ENCODE measurements at places on chromosomes 2 and 18.

DNA sequence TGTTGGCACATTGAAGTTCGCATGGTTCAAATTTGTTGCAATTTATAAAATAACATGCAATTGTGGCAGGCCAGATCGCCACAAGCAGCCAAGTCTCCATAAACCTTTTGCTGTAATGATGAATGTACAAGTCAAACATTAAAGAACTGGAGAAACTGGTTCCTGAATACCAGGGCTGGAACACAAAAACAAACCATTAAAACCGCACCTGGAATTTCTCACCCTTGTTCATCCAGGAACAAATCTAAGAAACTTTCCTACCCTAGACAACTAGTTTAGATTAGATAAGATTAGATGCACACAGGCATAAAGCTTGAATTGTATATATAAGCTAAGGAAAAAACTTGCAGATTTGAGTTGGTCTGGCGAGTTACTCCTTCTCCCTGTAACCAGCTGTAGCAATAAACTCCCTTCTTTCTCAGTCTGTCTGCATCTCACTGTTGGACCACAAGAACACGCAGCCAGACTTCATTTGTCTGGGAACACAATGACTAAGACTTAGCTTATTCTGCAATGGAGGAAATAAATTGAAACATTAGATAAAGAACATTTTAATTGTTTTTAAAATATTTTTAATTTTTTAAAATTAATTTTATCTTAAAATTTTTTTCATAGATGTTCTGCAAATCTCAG is 1835.5 kb upstream of the LRRTM1 start:
- no peak for DNase-seq

DNA sequence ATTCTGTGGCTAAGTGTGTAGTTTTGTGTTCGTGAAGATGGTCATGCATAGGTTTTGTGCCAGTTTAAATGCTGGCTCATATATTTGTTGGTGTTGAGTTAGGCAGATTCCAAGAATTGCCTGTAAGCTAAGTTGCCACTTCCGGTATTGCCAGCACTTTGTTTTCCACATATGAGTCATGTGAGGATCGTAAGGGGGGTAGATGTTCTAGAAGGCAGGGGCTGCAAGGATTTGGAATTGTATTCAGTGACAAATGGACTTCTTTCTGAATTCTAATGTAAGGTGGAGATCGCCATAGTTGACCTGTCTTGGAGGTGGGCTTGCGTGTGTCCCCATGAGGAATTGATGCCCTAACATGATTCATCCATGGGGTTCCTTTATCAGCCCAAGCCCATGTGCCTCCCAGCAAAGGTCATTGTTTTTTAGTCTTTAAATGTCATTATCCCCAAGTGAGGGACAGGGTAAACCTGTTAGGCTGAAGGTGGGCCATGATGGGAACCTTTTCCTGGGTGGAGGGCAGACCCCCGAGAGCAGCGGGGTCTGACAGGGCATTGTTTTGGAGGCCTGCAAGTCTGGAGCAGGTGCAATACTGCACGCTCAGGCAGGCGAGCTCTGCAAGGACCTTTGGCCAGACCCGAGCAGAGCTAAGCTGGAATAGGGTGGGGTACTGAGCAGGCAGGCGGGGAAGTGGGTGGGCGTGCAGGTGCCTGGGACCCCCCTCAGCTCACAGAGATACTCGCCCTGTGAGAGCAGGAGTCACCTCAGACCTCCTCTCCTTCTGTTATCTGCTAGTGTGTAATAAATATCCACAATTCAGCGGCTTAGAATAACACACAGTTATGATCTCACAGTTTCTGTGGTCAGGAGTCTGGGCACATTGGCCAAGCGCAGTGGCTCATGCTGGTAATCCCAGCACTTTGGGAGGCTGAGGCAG is 77.4 kb downstream of the LRRFIP1 start:
- DNase-seq = peak; percentile 71

DNA sequence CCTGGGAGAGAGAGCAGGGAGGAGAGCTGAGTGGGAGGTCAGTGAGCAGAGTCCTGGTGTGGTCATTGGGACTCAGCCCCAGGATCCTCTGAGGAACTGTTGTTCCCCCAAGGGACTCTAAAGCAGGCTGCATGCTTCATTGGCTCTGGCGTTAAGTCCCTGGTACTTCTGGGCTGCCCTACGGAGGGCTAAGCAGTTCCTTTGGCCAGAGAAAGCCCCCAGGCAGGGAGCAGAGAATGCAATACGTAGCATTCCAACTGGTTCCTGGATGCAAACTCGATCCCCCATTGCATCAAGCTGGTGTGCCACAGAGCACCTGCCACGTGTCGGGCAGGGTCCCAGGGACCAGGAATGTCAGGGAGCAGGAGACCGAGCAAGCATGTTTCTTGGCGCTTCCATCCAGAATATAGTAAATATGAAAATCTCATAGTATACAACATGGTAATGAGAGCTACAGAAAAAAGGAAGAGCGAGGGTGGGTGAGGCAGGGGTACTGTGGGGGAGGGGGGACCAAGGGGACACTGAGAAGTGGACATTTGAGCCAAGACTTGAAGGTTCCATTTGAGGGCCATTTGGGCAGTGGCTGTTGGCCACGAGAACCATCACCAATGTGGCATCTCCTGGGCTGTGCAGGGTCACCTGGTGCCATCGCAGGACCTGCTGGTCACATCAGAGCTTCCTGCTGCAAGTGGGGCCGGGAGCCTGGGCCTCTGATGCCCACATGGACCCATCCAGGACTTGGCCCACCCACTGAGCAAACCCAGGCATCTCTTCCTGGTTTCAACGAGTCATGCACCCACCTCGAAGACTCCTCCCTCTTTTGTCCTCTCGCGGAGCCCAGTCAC is 160.4 kb downstream of the ASB1 start:
- no peak for DNase-seq

DNA sequence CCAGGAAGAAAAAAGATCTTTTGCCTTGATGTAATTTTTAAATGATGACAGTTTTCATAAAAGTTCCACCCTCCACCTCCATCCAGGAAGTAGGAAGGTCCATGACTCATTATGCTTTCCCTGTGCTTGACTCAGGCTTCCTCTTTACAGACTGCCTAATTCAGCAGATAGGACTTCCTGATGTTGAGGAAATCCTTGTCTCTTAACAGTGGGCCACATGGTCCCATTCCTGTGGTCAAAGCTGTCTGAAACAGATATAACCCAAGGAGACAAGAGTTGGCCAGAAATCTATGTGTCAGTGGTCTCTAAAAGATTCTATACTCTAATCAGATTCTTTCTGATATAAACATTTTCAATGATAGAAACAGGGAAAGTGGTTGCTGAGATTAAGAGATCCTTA is 119.1 kb downstream of the BAZ2B start:
- peak; percentile 93 for DNase-seq

- DNase-seq = no peak
Observed at GRCh38 chr18:46310675-46311345, 206.6 kb downstream of the HAUS1 start.

- DNase-seq = no peak
Observed at GRCh38 chr2:60746318-60746717, 9.8 kb upstream of the PAPOLG start.

DNA sequence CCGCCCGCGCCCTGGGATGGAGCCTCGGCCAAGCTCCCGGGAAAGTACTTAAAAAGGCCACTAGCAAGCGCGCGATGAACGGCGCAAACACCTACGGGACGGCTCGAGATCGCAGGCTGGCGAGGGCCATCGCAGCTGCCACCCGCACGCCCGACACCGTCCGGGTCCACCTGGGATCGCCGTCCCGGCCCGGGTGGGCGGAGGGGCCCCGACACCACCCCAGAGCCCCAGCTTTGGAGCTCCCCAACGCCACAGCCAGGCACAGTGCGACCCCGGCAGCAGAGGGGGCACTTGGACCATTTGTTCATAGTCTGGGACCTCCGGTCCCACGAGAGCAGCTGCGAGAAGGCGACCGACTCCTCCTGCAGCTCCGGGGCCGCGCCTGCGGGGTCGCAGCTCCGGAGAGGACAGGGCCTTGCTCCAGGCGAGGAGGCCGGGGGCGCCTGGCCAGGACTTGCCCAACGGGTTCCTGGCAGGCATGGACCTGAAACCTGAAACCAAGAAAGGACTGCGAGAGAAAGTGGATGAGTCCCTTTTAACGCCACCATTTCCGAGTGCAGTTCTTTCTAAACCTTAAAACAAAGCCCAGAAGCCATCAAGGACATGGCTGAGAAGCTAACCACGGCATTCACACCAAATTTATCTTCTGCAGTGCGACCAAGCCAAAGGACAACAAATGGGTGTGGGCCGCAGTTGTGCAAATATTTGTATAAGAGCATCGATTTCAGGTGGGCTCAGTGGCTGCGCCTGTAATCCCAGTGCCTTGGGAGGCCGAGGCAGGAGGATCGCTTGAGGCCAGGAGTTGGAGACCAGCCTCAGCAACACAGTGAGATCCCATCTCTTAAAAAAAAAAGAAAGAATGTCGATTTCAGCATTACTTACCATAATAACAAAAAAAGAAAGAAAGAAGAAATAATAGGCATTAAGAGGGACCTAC is 54.0 kb upstream of the IMP4 start:
- DNase-seq = no peak

DNA sequence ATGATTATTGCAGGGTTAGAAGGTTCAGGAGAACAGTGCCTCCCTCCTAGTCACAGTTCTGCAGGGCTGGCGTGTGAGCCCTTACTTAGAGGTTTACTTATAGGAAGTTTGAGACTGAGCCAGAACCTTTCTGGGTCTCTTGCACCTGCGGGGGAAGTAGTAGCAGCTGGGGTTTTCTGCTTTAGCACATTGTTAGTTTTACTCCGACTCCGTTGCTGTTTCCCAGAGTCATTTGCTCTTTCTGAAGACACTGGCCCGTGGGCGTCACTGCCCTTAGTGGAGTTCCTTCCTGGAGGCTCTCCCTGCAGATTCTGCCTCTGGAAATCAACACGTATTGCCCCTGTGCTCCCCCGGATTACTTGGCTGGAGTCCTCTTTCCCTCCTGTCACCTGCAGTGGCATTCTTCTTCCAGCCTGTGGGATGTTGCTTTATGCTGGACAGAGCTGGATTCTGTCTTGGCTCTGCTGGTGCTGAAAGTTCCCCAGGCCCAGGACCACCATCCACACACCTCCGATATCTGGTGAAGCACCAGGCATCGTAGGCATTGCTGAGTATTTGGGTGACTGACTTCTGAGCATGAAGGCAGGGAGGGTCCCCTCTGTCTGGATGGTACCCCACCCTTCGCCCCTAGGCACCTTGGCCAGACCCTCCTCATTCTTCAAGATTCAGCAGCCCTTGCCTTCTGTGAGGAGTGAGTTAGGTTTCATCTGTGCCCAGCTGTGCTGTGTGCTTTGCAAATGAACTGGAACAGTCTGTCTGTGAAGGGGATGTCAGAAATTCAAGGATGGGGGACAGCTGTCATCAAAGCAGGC is 51.7 kb downstream of the AGAP1 start:
- no peak for DNase-seq

DNA sequence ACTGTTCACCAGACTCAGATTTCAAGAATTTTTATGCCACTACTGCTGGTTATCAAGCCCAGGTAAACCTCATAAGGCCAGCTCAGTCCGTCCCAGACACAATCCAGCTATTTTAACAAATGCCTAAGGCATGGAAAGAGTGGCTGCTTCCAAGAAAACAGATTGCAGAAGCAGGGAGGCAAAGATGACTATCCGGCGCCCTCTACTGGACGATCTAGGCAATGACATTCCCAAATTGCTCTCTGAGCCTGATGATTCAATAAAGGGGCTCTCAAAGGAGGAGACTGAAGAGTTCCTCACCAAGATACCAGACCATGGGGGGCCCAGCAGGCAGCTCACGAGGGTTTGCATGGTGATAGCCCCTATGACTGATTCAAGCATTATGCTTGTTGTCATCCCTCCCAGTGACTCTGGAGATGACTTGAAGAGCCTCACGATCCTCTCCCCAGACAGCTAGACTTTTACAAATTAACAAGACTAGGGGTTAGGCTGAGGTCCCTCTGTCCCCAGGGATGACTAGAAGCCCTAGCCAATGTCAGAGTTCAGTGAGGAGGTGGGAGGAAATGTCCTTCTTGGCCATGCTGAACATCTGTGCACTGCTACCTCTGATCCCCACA is 25.0 kb downstream of the SERPINB8 start:
- peak; percentile 18 for DNase-seq

DNA sequence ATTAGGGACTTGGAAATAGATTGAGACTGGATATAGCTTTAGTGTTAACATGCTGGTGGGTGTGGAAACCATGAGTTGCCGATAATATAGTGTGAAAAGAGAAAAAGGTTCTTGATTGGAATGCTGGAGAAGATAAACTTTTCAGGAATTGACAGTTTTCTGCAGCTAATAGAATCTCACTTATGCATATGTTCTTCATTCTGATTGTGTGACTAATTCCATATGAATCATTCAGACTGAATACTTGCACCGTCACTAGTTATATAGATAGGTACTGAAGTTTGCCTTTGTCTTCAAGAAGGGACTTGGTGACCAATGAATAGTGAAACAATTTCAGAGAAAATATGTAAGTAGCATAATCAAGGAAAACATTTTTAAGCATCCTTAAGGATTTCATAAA is 225.7 kb upstream of the FOSL2 start:
- peak; percentile 59 for DNase-seq

DNA sequence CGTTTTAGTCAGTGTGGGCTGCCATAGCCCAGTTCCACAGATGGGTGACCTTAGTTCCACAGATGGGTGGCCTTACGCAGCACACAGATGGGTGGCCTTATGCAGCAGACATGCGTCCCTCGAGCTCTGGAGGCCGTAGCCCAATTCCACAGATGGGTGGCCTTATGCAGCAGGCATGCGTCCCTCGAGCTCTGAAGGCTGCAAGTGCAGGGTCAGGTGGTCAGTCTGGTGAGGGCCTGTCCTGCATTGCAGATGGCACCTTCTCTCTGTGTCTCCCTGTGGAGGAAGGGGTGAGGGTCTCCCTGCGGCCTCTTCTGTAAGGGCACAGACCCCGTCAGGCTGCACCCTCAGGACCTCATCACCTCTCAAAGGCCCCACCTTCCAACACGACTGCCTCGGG is 189.5 kb upstream of the TPO start:
- DNase-seq = no peak

- peak; percentile 11 for DNase-seq
Observed at GRCh38 chr2:200253639-200254038, 52.9 kb upstream of the SPATS2L start.

DNA sequence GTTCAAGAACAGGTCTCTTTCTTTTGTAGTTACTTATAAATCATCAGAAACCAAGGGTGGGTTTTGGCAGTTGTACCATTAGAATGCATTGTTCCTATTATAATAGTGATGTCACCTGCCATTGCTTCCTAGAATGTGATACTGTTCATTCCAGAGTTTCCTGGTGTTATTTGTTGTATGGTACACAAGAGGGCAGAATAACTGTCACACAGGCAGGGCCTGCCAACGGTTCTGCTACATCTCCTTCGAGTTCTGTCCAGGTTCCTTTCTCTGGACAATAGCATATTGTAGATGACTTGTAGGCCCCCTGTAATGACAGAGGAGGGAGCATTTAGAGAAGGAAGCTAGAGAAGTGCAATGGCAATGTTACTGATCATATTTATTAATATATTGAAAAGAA is 98.3 kb downstream of the KLHL14 start:
- DNase-seq = no peak

DNA sequence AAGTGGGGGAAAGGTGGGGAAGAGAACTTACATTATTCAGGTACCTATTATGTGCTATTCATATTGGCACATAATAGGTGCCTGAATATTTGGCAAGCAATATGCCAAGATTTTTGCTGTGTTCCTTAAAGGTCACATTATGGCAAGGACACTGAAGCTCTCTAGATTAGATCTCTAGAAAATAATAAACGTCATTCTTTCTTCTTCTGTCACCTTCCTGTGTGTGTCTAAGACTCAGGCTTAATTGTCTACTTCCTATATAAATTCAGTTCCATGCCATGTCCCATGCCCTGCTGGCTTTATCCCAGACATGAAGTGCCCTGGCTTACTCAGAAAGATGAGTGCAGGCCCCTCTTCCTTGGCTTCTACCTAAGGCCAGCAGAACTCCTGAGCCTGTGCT is 191.1 kb upstream of the CTAGE1 start:
- no peak for DNase-seq
